Urothelium cell line (cell line): ENCODE measurements at places on chromosomes 4 and X.

GRCh38 chr4:114694770-114695169 lies 96.2 kb downstream of the UGT8 start:
- peak; percentile 5 for DNase-seq

GRCh38 chr4:8908206-8908893 lies 36.7 kb upstream of the HMX1 start:
- no peak for DNase-seq

DNA sequence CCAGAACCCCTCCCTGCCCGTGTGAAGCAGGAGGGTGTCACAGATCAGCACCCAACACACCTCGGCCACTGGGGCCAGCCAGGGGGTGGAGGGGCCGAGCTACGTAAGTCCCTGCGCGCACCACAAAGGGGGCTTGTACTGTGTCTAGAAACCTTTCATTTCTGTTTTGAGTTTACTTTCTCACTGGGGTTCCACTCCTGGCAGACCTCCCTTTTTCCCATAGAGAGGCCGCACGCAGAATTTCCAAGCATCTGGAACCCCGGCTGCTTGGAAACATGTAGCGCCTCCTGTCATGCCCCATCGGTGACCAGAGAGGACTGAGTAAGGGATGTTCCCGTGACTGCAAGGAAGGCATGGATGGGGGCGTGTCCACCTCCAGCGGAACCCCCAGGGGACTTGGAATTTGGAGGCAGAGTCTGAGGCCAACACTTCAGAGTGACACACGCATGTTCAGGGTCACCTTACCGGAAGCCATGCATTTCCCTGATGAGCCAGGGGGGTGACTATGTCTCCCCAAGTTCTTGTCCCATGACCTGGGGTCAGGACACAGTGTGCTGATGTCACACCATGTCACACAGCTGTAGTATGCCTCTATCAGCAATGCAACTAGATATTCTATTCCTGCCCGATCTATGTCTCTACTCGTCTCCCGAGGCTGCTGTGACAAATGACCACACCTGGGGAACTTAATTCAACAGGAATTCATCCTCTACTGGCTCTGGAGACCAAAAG lies 105.3 kb downstream of the DHRSX start:
- no peak for DNase-seq

- no peak for DNase-seq
Observed at GRCh38 chr4:78799551-78800495, 23.7 kb downstream of the BMP2K start.

- DNase-seq, result no peak
Observed at GRCh38 chr4:110135523-110135922, 62.9 kb downstream of the ELOVL6 start.

DNA sequence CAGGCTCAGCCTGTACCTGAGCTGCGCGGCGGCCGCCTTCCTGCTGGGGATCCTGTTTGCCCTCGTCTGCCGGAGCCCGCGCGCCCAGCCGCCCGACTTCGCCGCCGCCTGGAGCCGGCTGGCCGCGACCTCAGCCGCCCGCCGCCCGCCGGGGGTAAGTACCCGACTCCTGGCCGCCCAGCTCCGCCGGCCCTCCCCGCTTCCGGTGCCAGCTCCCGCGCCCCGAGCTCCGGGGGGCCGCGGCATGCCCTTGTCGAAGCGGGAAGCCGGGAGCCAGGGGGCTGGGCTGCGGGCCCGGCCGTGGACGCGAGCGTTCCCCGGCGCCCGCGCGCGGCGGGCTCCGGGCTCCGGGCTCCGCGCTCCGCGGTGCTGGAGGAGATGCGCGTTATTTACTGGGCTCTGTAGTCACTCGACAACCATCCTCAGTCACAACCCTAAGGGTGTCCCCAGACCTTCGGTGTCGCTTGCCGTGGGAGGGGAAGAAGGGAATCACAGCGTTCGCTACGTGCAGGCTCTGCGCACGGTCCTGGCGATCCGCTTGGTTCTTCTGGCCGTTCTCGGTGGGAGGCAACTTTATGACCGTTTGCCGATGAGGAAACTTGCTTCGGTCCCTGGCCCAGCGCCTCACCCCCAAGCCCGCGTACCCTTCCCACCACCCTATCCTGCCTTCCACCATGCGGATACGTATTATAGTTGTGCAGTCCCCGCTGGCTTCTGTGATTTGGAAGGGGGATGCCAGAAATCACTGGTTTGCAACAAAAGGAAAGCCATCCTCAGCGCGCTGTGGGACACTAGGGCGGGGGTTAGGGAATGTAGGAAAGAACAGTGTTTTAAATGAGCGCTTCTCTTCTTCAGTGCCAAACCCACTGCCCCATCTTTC lies 944 bp downstream of the SNX25 start:
- DNase-seq, result peak; percentile 41

GRCh38 chr4:145887241-145887991 lies 51.2 kb downstream of the ZNF827 start:
- no peak for DNase-seq
